ENCODE measurements at places on chromosomes 7 and 10.
A peak's percentile ranks its signal among the peaks of the same experiment; 100 is the strongest.

DNA sequence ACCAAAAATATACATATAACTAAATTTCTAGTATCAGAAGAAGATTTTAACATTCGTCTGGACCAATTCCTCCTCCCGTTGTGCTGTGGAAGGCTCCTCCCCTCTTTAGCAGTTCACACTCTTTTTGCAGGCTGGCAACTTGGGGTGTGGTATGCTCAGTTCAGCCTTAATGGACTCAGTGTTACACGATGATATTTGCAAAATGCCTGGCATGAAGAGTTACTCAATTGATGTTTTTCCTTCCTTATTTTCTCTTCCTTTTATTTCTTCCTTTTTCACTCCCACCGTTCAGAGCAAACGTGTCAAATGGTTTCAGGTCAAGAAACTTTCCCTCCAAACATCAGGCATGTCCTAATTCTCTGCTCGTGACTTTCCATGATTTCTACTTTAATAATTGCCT lies 248.3 kb downstream of the PHF14 start:
- DNase-seq: no peak

DNA sequence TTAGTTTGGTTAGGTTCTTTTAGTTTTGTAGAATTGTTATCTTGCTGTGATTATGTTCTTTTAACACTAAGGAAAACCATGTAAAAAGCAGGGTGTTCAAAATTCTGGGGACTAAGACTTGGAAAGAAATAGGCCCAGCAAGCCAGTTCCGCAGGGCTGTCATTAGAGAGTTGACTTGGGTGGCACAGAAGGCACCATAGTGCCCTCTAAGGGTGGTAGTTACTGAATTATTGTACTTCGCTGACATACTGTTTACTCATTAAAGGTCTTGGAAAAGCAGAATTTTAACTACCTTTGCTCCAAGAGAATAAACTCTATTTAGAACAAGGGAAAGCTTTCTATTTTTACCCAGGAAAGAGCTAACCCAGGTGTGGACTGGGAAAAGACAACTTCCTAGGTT lies 86.5 kb downstream of the OTUD1 start:
- peak; percentile 65 for DNase-seq

GRCh38 chr7:5436003-5436678 lies 12.5 kb upstream of the TNRC18 start:
- no peak for DNase-seq

DNA sequence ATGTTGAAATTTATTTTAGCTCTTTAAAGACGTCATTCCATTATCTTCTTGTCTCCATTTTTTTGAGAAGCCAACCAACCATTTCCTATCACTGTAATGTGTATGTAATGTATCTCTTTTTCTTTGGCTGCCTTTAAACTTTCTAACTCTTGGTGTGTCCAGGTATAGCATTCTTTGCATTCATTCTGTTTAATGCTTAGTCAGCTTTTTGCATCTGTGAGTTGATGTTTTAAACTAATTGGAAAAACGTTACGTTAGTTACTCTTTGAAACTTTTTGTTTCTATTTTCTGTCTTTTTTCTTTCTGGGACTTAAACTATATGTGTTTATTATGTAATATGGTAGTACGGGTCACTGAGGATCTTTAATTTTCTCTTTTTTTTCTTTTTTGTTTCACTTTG lies 77.4 kb upstream of the PPP1R9A start:
- DNase-seq: no peak

DNA sequence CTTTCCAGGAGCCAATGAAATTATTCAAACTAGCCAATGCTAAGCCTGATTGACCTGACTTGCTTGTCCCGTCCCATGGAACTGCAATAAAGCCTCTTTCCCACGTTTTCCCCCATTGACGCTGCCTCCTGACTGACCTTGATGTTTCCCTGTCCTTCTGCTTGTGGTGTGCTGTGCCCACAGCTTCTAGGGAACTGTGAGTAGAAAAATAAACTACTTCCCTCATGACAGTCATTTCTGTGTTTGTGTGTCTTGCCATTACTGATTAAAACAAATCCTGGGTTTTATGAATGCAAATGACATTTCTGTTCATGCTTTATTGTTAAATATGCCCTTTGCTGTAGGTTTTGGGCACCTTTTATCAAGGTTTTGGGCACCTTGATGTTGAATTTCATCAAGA lies 91.3 kb upstream of the ABI1 start:
- DNase-seq: no peak

- no peak for DNase-seq
Measured at GRCh38 chr7:84589012-84589411, 394.4 kb upstream of the SEMA3A start.

DNA sequence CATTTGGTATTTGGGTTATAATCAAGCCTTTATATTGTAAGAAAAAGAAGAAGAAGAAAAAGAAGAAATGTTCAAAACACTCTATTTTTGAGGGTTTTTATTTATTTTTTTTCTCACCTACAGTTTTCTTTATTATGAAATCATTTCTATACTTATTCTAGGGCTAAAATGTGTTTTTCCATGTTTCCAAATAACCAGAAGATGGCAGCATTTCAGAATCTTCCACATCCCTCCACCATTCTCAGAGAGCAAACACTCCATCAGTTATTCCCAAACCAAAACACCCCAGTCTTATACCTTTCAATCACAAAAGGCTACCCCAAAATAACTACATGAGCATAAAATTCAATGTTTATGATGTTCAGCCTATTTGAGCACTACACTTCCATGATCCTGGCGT lies 38.7 kb upstream of the PPP1R17 start:
- DNase-seq: no peak

All from Peyer's patch (tissue), 4 donors.